Activated CD4-positive, alpha-beta T cell treated with anti-CD3 and anti-CD28 coated beads, Interleukin-2, amount 50 U/mL, for 48 hours (primary cell): ENCODE measurements at places on chromosomes 5 and 9.
A peak's percentile ranks its signal among the peaks of the same experiment; 100 is the strongest.

DNA sequence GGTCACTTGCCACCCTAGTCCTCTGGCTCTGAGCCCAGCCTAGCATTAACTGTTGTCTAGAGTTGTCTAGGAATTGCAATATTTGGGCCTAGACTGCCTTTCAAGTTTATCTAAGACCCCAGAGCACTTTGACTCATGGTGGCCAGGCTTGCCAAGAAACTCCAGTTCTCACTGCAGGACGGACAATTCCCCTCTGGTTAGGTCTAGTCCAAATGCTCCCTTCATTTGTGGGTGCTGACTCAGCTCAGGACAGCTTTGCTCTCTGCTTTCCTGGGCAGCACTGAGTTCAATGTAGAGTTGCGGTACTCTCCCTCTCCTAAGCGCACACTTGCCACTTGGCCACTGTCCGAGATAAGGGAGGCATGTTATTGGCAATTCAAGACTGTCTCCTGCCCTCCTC lies 619.4 kb downstream of the TLE1 start:
- no peak for DNase-seq

DNA sequence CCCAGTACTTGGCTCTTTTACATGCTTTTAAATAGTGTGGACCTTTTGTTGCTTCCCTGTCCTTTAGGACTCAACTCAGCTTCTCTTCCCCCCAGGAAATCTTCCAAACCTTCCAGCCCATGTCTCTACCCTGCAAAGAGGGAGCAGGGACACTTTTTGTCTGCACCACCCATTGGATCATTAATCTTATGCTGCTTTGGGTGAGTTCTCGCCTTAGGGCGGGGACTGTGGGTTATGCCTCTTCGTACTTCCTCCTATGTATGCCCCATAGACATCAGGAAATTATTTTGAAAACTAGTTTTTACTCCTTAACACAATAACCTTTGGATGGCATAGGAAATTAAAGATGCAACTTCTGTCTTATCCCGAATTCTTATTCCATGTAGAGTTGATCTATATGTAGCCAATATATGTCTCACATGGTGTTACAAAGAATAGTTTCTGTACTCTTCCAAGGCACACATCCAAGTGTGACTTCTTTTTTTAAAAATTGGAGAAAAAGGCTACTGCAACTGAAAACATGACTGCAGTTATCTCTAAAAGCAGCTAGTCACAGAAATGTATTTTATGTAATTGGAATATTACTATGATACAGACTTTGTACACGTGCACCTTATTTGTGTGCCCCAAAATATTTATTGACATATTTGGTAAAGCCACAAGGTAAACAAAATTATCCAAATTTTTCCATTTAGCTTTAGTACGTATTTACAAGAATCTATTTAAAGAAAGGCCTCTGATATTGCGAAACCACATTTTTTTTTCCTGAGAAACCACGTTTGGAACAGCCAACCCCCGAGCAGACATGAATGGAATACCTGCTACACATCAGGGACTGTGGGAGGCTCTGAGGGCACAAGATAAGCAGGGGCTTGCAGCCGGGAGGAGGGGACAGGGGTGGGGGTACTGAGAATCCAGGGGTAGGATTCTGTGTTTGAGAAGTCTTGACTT lies 133.6 kb downstream of the WDR41 start:
- no peak for DNase-seq

GRCh38 chr5:64147849-64148441 lies 17.7 kb upstream of the RNF180 start:
- peak; percentile 7 for DNase-seq

- DNase-seq = no peak
Measured at GRCh38 chr9:97908705-97909104, 13.6 kb downstream of the TRMO start.

GRCh38 chr5:175814691-175815090 lies 56.7 kb upstream of the CPLX2 start:
- no peak for DNase-seq

- no peak for DNase-seq
Measured at GRCh38 chr9:26975728-26976707, 19.8 kb downstream of the IFT74 start.

- no peak for DNase-seq
Measured at GRCh38 chr5:157400741-157401495, 59.1 kb upstream of the NIPAL4 start.
